Vagina (tissue), 2 donors: ENCODE measurements at places on chromosomes 5 and 9.
A peak's percentile ranks its signal among the peaks of the same experiment; 100 is the strongest.

- H3K4me1 ChIP-seq, result no peaks in the 10 kb centered on the region
- H3K4me3 ChIP-seq, result no peak overlapping the region
- no peaks in the 10 kb centered on the region for H3K36me3 ChIP-seq
- H3K27me3 ChIP-seq, result no peaks in the 10 kb centered on the region
- no peak for DNase-seq
Measured at GRCh38 chr5:103829585-103829984, 267.0 kb upstream of the NUDT12 start.

GRCh38 chr5:173496129-173496882 lies 120.1 kb downstream of the BOD1 start:
- no peaks in the 10 kb centered on the region for H3K27me3 ChIP-seq
- no peak overlapping the region for H3K4me3 ChIP-seq
- DNase-seq, result peak; percentile 60
- H3K4me1 ChIP-seq, result peaks cover 10% of the 10 kb centered on the region
- no peaks in the 10 kb centered on the region for H3K36me3 ChIP-seq
- H3K27ac ChIP-seq, result peak overlapping the region; percentile 11

DNA sequence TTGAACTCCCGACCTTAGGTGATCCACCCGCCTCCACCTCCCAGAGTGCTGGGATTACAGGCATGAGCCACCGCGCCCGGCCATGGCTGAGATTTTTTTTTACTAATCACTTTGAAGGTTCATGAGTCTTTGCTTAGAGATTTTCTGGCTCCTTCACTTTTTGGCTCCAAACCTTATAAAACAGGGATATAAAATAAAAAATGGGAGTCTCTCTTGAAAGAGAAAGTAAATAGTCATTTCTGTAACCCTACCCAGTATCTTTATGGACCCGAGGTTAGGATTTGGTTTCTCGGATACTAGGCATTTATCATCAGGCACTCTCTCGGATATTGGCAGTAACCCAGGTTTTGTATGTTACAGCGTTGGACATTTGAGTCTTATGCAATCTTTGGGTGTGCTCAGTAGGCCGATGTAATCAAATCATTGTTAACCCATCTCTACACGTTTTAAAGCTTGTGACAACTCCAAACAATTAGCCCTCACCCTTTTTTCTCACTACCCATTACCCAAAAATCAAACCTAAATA lies 25.3 kb downstream of the STXBP1 start:
- peaks cover 10% of the 10 kb centered on the region for H3K4me1 ChIP-seq
- H3K27ac ChIP-seq, result peak overlapping the region; percentile 64
- no peak for DNase-seq
- H3K27me3 ChIP-seq, result no peaks in the 10 kb centered on the region
- no peaks in the 10 kb centered on the region for H3K36me3 ChIP-seq

- no peak for DNase-seq
- no peaks in the 10 kb centered on the region for H3K27me3 ChIP-seq
- H3K4me1 ChIP-seq, result no peaks in the 10 kb centered on the region
- H3K36me3 ChIP-seq, result no peaks in the 10 kb centered on the region
Measured at GRCh38 chr5:66704790-66705425, 108.7 kb downstream of the MAST4 start.

- DNase-seq, result peak; percentile 70
- H3K36me3 ChIP-seq, result no peaks in the 10 kb centered on the region
- no peaks in the 10 kb centered on the region for H3K27me3 ChIP-seq
- no peak within 1 kb of the TSS for H3K4me3 ChIP-seq
Measured at GRCh38 chr5:150085950-150086715, at the start of gene CSF1R. Gene CSF1R, minus strand, starts transcription at chr5:150086554. Its CDS starts 127 bp downstream, at chr5:150086427.

GRCh38 chr9:77648234-77649108 lies at the start of gene GNA14:
Gene GNA14, minus strand, starts transcription at chr9:77648322. Its CDS starts 529 bp downstream, at chr9:77647793.
- H3K27ac ChIP-seq, result peak within 1 kb of the TSS; percentile 69
- no peaks in the 10 kb centered on the region for H3K27me3 ChIP-seq
- peaks cover 42% of the 10 kb centered on the region for H3K4me1 ChIP-seq
- no peaks in the 10 kb centered on the region for H3K36me3 ChIP-seq
- DNase-seq, result no peak
- H3K4me3 ChIP-seq, result peak within 1 kb of the TSS; percentile 56

DNA sequence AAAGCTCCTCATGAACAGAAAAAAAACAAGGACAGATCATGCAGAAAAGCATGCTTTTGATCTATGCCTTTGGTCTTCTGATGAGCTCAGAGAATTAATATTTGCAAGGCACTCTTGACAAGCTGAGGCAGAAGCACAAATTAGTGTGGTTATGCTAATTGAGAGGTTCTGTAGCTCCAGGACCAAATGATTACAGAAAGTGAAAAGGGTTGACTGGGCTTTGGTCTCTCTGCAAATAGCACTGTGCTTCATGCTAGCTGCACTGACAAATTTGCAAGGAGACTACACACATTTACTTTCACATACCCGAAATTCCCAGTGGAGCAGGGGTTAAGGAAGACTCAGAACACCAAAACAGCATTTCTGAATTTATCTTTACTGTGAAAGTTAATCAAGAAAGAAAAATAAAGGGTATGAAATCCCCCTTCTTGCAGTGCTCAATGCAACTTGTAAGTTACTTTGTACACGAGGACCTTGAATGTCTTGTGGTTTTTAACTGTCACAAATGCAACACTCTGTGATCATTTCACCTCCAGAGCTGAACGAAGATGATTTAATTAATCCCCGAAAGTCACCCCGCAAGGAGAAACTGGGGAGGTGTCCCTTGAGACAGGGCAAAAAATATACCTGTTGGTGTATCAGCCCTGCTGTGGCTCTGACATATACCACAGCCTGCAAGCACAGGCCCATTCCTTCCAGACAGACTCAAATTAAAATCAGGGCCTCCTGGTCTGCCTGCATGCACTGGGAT lies 11.9 kb downstream of the RAPGEF1 start:
- peak overlapping the region; percentile 49 for H3K27ac ChIP-seq
- DNase-seq, result no peak
- H3K36me3 ChIP-seq, result no peaks in the 10 kb centered on the region
- H3K27me3 ChIP-seq, result no peaks in the 10 kb centered on the region
- H3K4me1 ChIP-seq, result peaks cover 72% of the 10 kb centered on the region

- H3K36me3 ChIP-seq, result no peaks in the 10 kb centered on the region
- H3K4me1 ChIP-seq, result peaks cover 16% of the 10 kb centered on the region
- H3K27ac ChIP-seq, result no peak overlapping the region
Measured at GRCh38 chr5:96885518-96886338, 9.4 kb downstream of the ERAP2 start.

DNA sequence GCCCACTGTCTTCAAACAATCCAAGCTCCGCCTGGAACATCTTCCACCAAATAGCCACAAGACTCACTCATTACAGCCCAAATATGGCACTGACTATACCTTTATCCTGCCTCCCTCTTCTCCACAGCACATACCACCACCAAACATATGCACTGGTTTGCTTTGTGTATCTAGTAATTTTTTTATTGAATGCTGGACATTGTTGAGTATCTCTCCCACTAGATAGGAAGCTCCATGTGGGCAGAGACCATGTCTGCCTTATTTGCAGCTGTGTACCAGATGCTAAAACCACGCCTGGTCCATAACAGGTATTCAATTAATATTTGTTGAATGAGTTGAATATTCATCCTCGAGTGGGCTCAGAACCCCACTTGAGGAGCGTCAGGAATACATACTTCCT lies 67.2 kb upstream of the FUBP3 start:
- H3K4me1 ChIP-seq, result no peaks in the 10 kb centered on the region
- H3K36me3 ChIP-seq, result no peaks in the 10 kb centered on the region
- H3K27ac ChIP-seq, result no peak overlapping the region
- H3K4me3 ChIP-seq, result no peak overlapping the region

DNA sequence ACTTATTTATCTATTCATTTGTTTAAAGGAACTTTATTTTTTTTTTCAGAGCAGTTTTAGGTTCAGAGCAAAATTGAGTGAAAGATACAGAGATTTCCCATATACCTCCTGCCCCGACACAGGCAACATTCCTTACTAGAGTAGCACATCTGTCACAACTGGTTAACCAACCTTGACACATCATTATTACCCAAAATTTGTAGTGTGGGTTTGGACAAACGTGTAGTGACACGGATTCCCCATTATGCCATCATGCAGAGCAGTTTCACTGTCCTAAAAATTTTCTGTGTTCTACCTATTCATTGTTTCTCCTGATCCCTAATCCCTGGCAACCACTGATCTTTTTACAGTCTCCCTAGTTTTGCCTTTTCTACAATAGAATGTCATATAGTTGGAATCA lies 57.3 kb upstream of the LHFPL2 start:
- no peak overlapping the region for H3K4me3 ChIP-seq
- no peaks in the 10 kb centered on the region for H3K4me1 ChIP-seq
- H3K36me3 ChIP-seq, result no peaks in the 10 kb centered on the region
- no peak for DNase-seq
- H3K27me3 ChIP-seq, result no peaks in the 10 kb centered on the region

DNA sequence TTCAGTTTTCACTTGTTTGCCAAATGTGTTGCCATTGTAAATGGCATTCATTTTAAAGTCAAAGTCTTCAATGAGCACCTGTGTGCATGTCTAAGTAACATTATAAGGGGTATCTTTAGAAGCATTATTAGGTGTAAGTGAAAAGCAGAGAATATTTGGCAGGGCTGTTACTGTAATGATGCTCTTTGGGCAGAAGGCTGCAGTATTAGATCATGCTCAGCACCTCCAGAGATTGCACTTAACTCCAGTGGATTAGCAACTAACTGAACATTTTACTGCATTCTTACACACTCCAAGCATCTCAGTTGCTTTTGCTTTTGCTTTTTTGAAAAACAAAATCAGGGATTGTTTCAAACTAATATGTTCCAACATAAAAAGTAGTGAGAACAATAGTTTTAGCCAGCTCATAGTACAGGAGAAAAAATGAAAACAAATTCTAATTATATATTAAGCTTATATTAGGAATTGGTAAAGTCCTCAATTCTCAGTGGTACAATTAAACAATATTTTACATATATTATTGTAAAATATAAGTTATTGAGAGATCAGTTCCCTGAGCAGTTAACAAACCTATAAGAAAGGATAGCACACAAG lies 1740.9 kb upstream of the CDH9 start:
- H3K27ac ChIP-seq, result no peak overlapping the region
- H3K36me3 ChIP-seq, result no peaks in the 10 kb centered on the region
- no peak overlapping the region for H3K4me3 ChIP-seq
- no peaks in the 10 kb centered on the region for H3K4me1 ChIP-seq

GRCh38 chr5:52988335-52989024 lies 672 bp upstream of the ITGA2 start:
- H3K27ac ChIP-seq, result peak overlapping the region; percentile 67
- peaks cover 15% of the 10 kb centered on the region for H3K4me1 ChIP-seq
- H3K27me3 ChIP-seq, result no peaks in the 10 kb centered on the region

DNA sequence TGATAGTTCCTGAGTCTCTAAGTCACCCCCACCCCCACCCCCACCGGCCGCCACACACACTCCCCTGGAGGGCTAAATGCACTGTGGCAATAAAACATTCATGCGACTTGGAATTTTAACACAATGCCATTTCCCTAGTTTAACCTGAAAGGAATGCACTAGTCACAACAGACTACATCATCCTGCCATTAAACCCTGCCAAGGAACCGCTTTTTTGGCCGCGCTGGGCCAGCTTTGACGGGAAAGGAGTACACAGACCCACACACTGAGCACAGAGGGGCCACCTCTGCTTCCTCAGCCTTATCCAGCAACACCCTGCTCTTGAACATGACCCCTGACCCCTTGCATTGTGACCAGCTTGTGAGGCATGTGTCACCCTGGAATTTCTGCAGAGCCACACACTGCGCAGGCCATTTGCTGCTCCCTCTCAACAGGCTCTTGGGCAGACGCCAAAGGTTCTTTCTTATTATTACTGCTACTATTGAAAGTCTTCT lies 165.3 kb downstream of the BNC2 start:
- peaks cover 13% of the 10 kb centered on the region for H3K4me1 ChIP-seq
- H3K27ac ChIP-seq, result peak overlapping the region; percentile 73
- peak overlapping the region; percentile 34 for H3K4me3 ChIP-seq
- DNase-seq, result no peak
- no peaks in the 10 kb centered on the region for H3K36me3 ChIP-seq
- no peaks in the 10 kb centered on the region for H3K27me3 ChIP-seq

DNA sequence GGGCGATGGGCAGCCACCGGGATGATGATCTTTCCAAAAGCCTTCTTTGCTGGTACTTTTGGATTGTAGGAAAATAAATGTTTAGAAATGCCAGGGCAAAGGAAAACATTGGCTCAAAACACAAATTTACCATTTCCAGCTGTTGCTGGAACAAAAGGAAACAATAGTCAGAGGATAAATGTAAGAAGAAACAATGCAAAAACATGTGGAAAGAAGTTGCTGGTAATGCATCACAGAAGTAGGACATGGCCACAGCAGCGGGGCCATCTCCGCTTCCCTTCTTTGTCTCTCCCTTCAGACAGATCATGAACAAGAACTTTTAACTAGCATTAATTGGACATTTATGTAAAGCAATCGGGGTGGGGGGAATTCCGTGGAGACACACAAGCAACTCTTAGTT lies 184.5 kb downstream of the EBF1 start:
- H3K27me3 ChIP-seq, result no peaks in the 10 kb centered on the region
- H3K4me1 ChIP-seq, result peaks cover 29% of the 10 kb centered on the region
- H3K27ac ChIP-seq, result no peak overlapping the region
- H3K36me3 ChIP-seq, result no peaks in the 10 kb centered on the region

GRCh38 chr9:97766092-97766491 lies 69.0 kb upstream of the XPA start:
- no peak for DNase-seq
- H3K27me3 ChIP-seq, result no peaks in the 10 kb centered on the region
- H3K27ac ChIP-seq, result no peak overlapping the region
- no peak overlapping the region for H3K4me3 ChIP-seq

DNA sequence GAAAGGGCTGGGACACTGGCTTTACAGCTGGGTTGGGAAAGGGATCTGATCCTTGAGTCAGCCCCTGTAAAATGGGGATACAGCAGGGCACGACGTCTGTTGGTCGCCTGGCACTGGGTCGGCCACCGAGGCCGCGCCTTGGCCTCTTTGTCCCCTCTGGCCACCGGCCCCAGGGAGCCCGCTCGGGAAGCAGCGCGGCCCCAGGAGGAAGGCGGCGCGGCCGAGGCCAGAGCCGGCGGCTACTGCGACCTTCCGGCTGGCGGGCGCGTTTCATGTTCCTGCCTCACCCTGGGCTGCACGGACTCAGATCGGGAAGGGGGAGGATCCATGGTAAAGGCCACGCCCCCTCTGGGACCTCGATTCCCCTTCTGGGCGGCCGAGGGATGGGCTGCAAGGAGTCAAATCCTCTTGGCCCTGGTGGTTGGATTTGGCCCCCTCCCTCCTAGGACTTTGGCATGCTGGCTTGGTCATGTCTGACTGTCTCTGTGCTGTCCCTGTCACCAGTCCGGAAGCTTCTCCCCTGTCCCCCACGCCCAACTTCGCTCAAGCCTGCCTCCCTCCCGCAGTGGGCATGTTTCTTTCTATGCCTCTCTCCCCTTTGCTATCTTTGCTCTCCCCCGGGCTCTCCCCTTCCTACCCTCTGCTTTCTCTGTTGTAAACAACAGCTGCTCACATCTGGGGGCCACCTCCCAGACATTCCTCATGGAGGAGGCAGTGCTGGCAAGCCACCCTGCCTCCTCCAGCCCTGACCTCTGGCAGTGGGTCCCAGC lies 25.8 kb downstream of the FPGS start:
- peak overlapping the region; percentile 81 for H3K27ac ChIP-seq
- peak overlapping the region; percentile 45 for H3K4me3 ChIP-seq
- H3K27me3 ChIP-seq, result no peaks in the 10 kb centered on the region
- no peaks in the 10 kb centered on the region for H3K36me3 ChIP-seq
- H3K4me1 ChIP-seq, result peaks cover 61% of the 10 kb centered on the region
- DNase-seq, result no peak
